HFF-Myc (cell line): ENCODE measurements at places on chromosomes 2 and 18.

DNA sequence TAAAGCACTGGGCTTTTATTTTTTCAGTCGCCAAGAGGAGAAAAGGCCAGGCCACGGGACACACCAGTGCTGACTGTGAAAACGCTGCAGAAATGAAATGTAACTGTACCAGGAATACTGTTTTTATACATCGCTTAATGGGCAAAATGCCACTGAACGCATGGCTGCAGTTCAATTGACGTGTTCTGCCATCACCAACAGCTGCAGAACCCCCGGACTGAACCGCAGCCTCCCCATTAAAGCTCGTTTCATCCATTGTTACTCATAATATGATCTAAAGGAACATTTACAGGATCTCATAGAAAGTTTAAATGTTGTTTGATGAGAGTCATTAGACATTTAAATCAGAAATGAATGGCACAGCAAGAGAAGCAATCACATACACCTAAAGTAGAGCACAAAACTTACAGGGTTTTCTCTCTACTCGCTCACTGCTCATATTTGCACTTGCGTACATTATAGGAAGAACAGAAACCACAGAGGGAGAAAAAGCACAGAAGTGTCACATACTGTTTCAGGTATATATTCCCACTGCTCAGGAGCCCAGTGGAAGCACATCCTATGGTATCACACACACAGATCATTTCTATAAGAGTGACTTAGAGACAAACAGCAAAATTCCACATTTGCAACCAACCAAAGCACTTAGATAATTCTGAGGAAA is 35.3 kb downstream of the TCF4 start:
- no peak for DNase-seq

DNA sequence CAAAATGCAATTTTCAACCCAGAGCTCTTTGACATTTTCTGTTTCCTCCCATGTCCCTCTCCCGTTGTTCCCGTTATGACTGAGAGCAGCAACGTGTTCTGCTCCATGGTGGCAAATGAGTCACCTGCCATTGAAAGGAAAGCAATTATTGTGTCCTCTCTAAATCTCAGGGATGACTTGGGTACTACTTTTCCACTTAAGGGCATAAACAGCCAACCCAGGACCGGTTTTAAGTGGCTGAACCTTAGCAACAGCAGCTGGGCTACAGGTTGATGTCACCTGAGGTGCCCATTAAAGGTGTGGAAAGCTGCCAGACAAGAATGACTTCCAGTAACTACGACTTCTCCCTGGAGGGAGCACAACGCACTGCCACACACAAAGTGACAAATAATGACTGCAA is 236.8 kb downstream of the NCKAP5 start:
- no peak for DNase-seq

GRCh38 chr18:62672600-62672999 is 42.7 kb upstream of the PHLPP1 start:
- no peak for DNase-seq

DNA sequence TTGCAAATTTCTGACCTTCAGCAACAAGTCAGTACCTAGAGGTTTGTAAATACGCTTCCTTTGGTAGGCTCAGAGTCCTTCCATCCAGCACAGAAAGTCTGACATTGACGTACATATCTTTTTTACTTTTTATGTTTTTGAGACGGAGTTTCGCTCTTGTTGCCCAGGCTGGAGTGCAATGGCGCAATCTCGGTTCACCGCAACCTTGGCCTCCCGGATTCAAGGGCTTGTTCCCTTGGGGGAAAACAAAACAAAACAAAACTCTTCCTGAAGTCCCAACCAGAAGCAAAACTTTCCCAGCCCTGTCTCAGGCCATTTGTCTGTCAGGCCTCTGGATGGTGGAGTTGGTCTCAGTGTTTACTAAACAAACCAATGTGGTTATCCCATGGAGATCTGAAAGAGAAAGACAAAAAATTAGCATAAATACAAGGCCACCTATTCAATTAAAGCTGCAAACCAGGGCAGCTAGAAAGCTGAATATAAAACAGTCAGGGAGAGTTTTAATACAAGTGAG is 29.6 kb upstream of the ATL2 start:
- DNase-seq = no peak

DNA sequence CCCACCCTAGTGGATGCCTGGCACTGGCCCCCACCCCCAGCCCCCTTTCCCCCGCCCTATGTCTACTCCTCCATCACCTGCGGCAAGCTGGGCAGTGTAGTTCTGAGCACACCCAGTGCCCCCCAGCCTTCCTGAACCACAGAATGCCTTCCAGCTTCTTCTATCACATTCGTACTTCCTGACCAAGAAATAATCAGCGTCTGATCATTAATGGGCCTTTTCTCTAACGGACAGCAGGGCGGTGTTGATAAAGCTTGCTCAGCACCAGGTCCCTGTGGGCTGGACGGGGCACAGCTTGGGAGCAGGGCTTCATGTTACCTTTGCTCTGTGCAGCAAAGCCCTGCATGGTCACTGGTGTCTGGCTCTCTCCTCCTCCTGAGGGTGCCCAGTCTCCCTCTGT is 15.4 kb downstream of the UXS1 start:
- no peak for DNase-seq

DNA sequence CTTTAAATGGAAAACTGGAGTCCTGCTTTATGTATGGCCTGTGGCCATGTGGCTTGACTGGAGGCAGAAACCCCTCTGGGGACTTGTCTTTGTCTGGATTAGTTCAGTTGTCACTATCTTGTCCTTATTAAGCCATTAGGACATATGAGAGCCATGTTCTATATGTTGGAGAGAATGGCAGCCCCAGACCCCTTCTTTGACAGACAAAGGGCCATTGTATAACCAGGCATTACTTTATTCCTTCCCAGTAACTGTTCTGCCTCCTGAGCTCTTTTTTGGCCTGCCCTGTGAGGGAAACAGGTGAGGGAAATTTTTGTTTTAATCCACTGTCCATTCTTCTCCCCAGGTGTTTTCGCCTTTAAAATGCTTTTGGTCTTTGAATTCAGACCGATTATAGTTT is 43.3 kb downstream of the FSHR start:
- no peak for DNase-seq

DNA sequence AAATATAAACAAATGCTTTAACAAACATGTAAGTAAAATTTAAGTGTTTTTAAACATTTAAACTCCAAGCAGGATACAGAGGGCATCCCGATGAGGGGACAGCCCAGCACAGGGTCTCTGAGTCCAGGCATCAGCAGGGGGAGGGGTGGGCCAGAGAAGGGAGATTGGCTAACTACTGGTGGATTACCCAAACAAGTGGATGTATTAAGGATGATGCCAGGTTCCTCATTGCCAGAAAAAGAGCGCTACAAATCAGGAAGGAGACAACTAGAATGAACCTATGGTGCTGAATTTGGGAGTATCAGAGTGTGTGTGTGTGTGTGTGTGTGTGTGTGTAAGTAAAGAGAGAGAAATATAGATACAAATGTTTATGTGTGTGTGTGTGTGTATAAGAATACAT is 162.0 kb upstream of the RMP24 start:
- DNase-seq = no peak

- DNase-seq = no peak
These were observed 18.9 kb upstream of the SALL3 start for GRCh38 chr18:78960709-78961108.

DNA sequence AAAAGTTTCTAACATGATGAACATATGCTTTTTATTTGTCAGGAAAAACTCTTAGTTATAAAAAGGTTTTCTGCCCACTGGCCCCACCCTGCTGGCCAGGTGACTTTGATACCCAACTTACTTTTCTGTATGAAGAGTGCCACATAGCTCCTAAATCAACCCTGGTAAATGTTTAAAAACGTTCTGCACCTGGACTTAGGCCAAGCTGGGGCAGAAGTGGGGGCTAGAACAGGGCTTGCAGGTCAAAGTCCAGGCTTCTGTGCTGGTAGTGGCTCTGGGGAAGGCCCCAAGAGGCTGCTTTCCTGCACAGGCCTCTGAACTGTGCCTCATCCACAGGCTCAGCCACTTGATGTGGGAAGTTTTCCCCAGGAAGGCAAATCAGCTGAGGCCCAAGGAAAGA is 171.7 kb downstream of the ANKRD30B start:
- no peak for DNase-seq

GRCh38 chr2:191122638-191123294 is 28.0 kb downstream of the STAT4 start:
- DNase-seq = no peak

DNA sequence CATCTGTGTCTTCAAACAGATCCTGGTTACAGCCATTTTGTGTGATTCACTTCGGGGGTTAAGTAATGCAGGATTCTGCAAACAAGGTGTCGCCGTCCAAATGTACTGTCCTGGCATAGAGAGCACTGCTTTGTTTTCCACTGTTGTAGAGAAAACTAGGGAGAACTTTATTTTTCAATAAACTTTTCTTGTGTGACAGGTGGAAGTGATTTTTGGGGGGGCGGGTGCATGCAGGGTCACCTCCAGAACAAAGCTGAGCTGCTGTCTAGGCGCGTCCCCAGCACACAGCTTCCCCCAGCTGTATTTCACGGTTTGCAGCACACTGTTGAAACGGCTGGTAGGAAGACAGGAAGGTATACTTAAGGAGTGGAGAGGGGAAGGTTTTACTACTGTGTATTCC is 200.6 kb downstream of the MGAT5 start:
- DNase-seq = no peak

GRCh38 chr2:230457073-230457768 is 41.2 kb downstream of the SP100 start:
- DNase-seq = no peak

DNA sequence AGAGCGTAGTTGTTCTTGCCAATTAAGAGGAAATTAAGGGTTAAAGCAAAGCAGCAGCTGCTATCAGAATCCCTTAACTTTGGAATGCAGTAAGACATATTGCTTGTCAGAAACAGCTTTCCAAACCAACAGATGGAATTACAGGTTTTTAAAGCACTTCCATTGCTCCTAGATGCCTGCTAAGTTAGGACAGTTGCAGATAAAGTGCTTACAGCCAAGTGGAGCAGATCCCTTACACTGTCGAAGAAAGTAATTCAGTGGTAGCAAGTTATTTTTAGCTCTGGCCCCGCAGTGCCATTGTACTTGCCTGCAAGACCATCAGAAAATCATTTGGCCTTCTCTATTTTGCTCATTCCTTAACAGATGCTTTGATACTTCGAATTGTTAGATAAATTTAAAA is 5.4 kb downstream of the PDK1 start:
- no peak for DNase-seq

- DNase-seq = no peak
These were observed 336.4 kb upstream of the FSHR start for GRCh38 chr2:49490710-49491109.

DNA sequence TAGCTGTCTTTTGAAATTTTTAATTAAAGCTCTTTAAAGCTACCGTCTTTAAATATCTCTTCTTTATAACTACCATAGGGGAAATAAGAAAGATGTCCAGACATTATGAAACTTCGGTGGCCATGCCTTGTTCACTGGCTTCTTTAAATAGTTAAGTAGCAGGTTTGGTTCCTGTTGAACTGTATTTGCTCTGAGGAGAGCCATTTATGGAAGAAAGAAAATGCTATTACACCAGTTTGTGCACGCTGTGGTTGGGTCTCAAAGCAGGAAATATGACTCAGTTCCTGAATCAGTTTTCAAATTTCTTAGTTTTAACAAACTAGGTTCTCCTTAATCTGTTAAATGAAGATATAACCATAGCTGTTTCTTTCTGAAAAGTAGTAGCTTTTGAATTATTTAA is 12.2 kb downstream of the ARPC2 start:
- DNase-seq = peak; percentile 65

- no peak for DNase-seq
These were observed 146.1 kb downstream of the PRPF40A start for GRCh38 chr2:152571048-152571766.

DNA sequence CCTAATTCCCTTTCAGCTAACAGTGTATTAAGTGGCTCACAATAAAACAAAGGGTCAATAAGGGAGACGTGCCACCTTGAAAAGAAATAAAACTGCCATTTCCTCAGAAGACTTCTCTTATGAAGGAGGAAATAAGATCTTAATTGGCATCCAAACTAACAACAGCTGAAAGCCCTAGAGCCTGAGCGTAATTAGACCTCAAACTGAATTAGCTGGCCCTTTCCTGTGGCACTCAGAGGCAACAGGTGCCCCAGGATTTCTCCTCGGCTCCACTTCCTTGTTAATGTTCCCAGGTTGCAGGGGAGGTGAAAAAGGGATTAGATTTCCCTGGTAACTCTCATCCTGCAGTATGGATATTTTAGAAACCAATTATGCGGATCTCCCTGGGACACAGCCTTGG is 804.3 kb downstream of the DCDC2C start:
- DNase-seq = no peak

DNA sequence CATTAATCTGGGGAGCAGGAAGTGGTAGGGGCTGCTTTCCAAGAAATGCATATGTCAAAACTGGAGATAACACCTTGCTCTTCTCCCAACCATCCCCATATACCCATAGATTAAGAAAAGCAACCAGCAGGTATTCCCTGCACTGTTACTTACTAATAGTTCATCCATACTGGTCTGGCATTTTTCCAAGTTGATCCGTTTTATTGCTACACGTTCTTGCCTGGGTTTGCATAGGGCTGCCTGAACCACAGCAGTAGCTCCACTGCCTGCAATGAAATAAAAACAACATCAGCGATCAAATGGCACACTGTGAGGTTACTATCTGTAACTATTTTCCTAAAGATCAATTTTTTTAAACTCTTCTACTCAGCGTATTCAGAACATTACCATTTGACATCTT is 65.6 kb downstream of the STK39 start:
- no peak for DNase-seq

DNA sequence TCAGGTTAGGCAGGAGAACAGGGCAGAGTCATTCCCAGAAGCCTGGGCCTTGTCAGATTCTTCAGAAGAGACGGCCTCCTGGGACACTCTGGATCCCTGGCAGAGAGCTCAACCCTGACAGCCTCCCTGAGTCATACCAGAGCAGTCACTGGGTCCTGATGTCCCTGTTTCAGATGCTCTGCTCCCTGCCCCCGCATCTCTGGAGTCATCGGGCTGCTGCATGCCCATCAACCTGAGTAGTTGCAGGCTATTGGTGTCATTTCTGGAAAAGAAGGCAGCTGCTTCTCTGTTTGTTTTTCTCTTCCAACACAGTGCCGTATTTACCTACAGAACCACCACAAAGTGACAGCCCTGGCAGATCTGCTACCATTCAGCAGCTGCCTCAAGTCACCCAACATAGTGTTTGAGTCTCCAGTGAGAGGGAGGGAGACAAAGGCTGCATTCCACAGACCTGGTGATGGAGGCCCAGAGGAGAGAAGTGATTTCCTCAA is 145.1 kb downstream of the B3GNT2 start:
- DNase-seq = no peak

DNA sequence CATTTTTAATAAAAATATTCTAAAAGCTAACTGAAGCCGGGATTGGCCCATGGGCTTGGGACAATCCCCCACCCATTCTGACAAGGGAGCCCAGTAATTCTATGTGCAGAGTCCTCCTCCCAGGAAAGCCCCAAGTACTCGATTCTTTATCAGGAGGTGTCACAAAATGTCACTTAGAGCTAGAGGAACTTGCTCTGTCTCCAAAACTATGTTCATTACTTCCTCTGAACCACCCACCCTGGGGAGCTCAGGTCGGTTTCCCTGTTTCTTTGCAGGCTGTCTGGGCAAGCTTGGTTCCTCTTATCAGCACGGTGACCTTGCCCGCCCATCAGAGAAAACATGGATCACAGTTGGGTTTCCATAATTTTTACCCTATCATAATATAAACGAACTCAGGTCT is 430.6 kb upstream of the ID2 start:
- no peak for DNase-seq

GRCh38 chr2:73020657-73021370 is 50.7 kb downstream of the SFXN5 start:
- no peak for DNase-seq
